Thoracic aorta endothelial cell (primary cell): ENCODE measurements at places on chromosomes 4 and X. TPM values are rescaled to one million over a fixed set of nuclear protein-coding genes. Genes with fewer than 3 reads are reported as not detected.

Gene MAP3K15
- total RNA-seq = 0.13 and 0.14 TPM in 2 replicates

Gene PDZD11
- total RNA-seq = 43.0 and 44.9 TPM in 2 replicates

Gene LAP3
- total RNA-seq = 106 and 170 TPM in 2 replicates

Gene IL9R
- total RNA-seq = 0.07 TPM in 1 of 2 replicates, not detected in the other

Gene FGG
- not detected in 2 replicates for total RNA-seq

Gene NKX6-1
- total RNA-seq = not detected in 2 replicates

Gene TENM3
- total RNA-seq = 22.9 and 25.7 TPM in 2 replicates

Gene UNC5C
- total RNA-seq = under 0.01 and 0.13 TPM in 2 replicates

Gene SNX25
- total RNA-seq = 39.0 and 41.9 TPM in 2 replicates

Gene FRG2
- total RNA-seq = not detected in 2 replicates

Gene CXCL1
- total RNA-seq = 64.6 and 78.5 TPM in 2 replicates

Gene ERCC6L
- total RNA-seq = 10.9 and 16.9 TPM in 2 replicates

Gene MUC7
- not detected in 2 replicates for total RNA-seq

Gene POU4F2
- total RNA-seq = not detected in 2 replicates

Gene UBE2D3
- total RNA-seq = 519 and 590 TPM in 2 replicates

Gene SLC6A8
- total RNA-seq = 9.6 and 12.8 TPM in 2 replicates

Gene IBSP
- total RNA-seq = not detected in 2 replicates

Gene TMPRSS11F
- total RNA-seq = not detected in 2 replicates

Gene FANCB
- total RNA-seq = 11.7 and 15.9 TPM in 2 replicates
